ENCODE measurements at places on chromosomes 3 and 15. TPM values are rescaled to one million over a fixed set of nuclear protein-coding genes. Genes with fewer than 3 reads are reported as not detected.

SCG3 gene
- total RNA-seq = 0.04 TPM

ZNF662 gene
- 13.0 TPM for total RNA-seq

WDR72 gene
- total RNA-seq = 0.22 TPM

DNAH12 gene
- 0.58 TPM for total RNA-seq

CCDC13 gene
- 0.35 TPM for total RNA-seq

All from muscle of leg (tissue), 16 donors.